ENCODE measurements at places on chromosomes 12 and 14.

DNA sequence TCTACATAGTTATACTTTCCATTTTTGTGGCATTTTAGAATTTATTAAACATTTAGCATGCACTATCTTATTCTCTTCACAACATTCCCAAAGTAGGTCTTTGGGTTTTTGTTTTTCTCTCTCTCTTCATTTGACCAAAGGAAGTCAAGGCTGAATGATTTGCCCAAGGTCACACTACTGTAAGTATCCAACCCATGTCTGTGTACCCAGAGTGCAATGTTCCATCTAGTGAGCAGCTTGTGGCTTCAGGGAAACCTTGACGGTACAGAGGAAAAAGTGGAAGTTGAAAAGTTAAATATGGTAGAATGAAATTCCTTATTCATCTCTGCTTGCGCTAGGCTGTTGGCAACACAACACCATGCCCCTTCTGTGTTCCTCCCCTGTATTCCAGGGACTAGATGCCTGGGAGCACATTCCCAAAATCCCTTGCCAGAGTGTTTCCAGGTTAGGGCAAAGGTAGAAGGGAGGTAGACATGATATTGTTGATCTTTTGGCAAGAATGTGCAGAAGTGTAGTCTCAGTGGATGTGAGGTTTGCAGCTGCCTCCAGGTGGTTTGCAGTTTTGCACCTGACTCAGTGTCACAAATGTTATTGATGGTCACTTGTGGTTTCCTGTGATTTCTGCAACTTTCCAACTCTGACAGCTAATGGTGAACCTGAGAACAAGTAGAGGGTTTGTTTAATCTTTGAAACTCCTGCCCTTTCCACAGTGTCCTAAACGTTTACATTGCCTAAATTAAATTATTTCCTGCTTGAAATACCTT is 196.7 kb downstream of the RMST start:
- no peak for DNase-seq

GRCh38 chr14:50778721-50779483 is 52.1 kb downstream of the NIN start:
- DNase-seq: no peak

- no peak for DNase-seq
These were observed 17.7 kb upstream of the CD27 start for GRCh38 chr12:6426882-6427671.

- DNase-seq: no peak
These were observed 8.0 kb upstream of the TMEM132C start for GRCh38 chr12:128258866-128259555.

DNA sequence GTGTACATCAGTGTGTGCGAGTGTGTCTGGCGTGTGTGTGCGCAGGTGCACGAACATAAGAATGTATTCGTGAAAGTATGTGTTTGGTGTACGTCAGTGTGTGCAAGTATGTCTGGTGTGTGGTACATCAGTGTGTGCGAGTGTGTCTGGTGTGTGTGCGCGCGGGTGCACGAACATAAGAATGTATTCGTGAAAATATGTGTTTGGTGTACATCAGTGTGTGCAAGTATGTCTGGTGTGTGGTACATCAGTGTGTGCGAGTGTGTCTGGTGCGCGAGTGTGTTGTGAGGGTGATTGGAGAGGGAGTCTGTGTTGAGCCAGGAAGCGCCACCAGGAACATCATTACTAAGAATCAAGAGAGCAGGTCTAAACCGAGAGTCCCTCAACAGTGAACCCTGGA is 143.8 kb downstream of the BCL11B start:
- DNase-seq: no peak

DNA sequence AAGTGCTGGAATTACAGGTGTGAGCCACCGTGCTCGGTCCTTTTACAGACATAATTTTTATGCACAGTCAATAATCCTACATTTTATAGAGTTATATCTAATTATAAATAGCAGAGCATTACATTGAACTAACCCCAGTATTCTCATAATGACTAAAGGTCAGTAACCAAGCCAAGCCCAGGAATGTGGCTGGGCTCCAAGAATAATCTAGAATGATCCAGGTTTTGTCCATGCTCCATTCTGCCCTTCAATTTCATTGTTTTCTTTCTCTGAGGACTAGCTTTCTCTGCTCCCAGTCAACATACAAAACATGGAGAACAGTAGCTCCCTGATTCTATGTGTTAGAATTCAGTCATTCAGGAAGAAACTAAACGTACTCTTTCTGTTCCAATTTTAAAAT is 92.1 kb upstream of the KRR1 start:
- DNase-seq: no peak

- DNase-seq: no peak
These were observed 81.9 kb downstream of the CFAP54 start for GRCh38 chr12:96571101-96571862.

DNA sequence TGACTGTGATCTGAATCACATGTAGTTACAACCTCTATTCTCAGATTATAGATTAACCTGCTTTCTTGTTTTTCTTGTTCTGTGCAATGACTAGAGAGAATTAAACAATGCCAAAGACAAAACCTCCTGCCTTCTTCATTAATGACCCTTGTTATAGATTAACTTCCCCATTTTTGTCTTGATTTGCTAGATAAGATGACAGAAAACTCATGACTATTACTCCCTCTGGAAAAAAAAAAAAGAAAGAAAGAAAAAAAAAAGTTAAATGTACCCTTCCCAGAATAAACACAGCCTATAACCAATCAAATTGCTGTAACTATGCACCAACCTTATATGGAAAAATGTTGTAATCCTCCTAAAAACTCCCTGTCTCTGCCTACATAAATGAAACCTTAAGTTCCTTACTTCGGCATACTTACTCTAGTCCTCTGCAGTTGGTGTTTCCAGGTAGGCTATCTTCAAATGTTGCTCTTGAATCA is 41.1 kb upstream of the PCED1B start:
- DNase-seq: no peak

DNA sequence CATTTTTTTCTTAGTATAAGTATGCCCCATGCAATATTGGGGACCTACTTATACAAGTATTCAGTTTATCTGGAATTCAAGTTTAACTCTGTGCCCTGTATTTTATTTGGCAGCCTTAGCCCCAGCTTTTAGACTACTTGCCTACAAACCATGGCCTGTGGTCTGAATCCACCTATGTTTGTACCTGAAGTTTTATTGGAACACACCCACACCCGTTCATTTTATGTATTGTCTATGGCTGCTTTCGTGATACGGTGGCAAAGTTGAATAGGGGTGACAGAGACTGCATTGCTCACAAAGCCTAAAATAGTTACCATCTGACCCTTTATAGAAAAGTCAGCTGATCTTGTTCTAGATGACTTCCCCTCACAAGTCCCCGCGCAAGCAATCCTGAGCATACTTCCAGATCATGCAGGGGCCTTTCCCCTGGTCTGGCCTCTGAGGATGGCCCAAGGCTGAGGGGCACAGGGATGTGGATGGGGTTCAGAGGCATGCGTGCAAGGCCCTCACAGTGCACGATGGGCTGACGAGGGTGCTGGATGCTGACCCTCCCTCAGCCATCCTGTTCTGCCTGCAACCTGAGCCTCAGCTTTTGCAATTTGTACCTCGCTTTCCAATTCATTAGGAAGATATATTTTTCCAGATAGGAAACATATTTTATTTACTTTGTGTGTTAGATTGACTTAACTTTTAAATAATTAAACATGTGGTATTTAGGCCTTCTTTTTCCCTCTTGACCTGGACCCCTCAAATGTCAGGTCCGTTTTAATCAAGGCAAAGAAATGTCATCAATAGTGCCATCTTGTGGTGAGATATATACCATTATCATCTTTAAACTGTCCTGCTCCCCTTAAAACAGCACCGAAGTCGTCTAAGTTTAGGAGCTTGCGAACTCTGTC is 527.3 kb upstream of the CCDC196 start:
- no peak for DNase-seq

GRCh38 chr12:9782547-9783382 is 22.1 kb upstream of the CD69 start:
- DNase-seq: no peak

GRCh38 chr14:95183532-95184412 is 26.4 kb upstream of the DICER1 start:
- DNase-seq: no peak

- peak; percentile 90 for DNase-seq
These were observed 31.9 kb upstream of the DUSP6 start for GRCh38 chr12:89384050-89384758.

GRCh38 chr12:92133795-92134637 is 11.6 kb downstream of the BTG1 start:
- DNase-seq: no peak

DNA sequence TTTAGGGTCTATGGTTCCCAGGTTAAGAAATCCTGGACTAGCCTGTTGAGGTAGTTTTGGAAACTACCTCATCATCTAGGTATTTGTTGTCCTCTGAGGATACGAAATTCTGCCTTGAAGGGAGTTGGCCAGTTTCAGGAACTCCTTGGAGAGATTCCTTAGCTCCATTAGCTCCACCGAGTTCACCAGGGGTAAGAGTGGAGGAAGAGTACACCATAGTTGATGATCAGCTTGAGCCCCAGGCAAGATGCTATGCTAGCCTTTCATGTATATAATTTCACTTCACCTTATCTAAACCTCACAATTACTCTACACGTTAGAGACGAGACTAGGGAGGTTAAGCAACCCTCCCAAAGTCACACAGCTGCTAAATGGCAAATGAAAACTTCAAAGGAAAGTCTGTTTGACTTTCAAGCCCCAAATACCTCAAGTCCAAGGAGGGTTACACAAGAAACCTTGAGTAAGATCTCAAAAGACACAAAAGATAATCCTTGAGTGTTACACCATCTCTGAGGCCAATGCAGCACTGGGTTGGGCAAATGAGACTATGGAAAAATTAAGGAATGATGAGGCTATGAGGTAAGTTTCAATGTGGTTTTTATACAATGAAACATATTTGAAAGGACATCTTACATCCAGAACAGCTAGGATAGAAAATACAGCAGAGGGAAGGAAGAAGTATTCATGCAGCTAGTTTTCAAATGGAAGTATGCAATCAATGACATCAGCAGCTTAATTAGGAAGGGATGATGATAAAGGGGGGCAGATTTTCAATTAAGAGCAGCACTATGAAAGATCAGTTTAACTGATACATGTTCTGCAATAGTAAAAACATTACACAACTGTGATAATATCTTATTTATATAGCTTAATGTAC is 97.2 kb upstream of the KRAS start:
- no peak for DNase-seq

DNA sequence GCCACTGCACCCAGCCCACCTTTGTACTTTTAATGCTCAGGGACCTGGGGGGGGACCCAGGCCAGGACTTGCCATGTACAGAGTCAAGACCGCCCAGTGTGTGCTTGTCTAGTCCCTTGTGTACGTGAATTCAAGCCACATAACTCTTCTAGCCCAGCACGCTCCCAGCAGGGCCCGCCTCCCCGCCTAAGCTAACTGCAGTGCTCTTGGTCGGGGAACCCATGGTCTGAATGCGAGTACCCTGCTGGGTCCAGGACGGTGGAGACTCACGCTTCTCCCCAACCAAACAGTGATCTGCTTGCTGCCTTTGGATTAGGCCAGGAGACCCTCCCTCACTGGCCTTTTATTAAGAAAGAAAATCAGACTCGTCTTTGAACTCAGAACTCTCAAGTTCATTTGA is 23.3 kb downstream of the CD9 start:
- DNase-seq: no peak

DNA sequence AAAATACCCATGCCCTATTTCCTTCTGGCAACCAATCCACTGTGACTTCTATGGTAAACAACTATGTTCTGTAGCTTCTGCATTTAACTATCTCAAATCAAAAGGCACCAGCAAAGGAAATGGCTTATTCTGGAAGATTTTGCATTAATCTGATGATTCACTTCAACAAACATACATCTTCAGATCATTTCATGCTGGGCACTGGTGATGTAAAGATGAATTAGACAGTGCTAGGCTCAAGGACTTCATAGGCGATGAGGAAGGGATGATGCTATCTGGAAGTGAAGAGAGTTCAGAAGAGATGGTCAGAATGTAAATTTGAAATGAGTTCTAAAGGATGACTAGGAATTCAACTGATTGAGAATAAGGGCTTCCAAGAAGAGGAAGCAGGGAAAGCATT is 363.3 kb downstream of the PAWR start:
- no peak for DNase-seq

GRCh38 chr14:20597108-20597507 is 5.9 kb upstream of the RNASE12 start:
- no peak for DNase-seq

- DNase-seq: no peak
These were observed 13.1 kb upstream of the CHD4 start for GRCh38 chr12:6620137-6620884.

GRCh38 chr12:578748-579419 is 84.4 kb downstream of the NINJ2 start:
- no peak for DNase-seq

DNA sequence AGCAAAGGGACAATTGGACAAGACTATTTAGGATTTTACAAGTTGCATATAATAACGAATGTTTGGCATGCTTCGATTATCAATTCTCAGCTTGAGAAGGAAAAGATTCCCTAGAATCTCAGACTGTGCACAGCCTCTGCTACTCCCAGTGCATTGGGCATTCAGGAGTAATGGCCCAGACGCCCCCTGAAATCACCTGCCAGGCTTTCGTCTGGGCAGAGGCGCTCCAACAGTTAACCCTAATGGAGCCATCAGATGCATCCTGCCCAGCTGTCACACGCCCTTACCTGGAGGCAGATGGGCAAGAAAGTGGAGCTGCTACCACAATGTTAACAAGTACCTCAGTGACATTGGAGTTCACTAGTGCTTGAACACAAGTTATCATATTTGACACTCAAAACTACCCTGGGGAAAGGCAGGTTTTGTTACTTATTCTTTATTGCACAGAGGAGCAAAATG is 927 bp upstream of the LRP6 start:
- DNase-seq: no peak

DNA sequence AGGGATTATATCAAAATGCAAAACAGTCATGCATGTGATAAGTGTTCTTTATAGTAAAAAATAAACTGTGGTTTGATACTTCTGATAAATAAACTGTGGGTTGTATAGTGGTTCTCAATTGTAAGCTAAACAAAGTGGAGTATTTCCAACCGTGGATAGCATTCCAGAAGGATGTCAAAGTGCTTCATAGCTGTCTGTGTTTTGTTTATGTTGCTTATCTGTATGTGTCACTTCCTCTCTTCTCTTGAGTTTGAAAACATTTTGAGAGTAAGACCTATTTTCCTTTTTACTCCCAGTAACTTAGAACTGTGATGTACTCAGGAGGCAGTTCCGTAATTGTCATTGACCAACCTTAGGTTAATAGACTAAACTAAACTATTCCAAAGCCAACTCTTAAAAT is 415.8 kb downstream of the TMTC2 start:
- DNase-seq: no peak

DNA sequence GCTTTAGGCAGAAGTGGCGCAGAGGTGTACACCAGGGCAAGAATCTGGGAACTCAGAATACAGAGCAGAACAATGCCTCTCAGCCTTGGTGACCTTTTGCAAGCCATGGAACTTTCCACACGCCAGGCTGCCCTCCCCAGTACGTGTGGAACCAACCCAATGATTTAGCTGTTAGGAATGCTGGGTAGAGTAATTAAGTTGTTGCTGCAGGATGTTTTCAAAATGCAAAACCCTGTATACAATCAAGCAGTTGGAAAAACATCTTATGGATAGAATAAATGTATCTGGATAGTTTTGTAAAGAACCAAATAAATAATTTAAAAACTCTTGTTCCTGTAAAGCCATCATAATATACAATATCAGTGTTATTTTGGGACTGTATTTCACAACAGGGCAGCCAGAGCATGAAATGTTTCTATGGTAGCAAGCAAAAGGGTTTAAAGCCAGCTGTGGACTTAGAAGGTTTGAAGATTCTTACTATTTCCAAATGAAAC is 19.4 kb downstream of the PPP1R36 start:
- DNase-seq: peak; percentile 36

Data from skeletal muscle cell (primary cell).